ENCODE measurements at places on chromosomes 13 and 19.

DNA sequence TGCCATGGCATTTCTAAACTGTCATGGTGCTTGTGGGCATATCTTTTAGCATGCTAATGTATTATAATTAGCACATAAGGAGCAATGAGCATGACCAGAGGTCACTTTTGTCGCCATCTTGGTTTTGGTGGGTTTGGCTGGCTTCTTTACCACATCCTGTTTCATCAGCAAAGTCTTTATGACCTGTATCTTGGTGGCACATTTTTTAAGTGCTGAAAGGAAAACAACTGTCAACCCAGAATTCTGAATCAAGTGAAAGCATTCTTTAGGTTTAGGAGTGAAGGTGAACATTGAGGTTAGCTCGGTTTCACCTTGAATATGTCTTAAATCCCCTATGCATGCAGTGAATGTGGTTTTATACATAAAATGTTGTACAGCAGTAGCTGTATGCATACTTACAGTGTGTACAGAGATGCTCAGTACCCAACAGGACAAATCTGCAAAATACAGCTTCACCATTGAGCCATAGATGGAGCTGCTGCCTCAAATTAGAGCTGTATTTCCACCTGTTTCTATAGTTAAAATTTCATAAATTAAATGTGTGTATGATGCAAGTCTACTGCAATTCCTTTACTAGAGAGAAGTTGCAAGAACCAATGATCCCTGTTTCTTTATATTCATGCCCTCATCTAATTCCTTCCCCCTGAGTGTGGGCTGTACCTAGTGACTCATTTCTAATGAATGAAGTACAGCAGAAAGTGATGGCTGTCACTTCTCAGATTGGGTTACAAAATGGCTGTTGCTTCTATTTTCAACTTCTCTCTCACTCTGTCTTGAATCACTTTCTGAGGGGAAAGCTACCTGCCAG is 25.2 kb upstream of the IGSF23 start:
- DNase-seq: no peak

GRCh38 chr19:13262450-13262849 is 112.2 kb downstream of the IER2 start:
- DNase-seq: peak; percentile 19

- peak; percentile 58 for DNase-seq
Measured at GRCh38 chr13:75825161-75825560, 189.0 kb downstream of the LMO7 start.

DNA sequence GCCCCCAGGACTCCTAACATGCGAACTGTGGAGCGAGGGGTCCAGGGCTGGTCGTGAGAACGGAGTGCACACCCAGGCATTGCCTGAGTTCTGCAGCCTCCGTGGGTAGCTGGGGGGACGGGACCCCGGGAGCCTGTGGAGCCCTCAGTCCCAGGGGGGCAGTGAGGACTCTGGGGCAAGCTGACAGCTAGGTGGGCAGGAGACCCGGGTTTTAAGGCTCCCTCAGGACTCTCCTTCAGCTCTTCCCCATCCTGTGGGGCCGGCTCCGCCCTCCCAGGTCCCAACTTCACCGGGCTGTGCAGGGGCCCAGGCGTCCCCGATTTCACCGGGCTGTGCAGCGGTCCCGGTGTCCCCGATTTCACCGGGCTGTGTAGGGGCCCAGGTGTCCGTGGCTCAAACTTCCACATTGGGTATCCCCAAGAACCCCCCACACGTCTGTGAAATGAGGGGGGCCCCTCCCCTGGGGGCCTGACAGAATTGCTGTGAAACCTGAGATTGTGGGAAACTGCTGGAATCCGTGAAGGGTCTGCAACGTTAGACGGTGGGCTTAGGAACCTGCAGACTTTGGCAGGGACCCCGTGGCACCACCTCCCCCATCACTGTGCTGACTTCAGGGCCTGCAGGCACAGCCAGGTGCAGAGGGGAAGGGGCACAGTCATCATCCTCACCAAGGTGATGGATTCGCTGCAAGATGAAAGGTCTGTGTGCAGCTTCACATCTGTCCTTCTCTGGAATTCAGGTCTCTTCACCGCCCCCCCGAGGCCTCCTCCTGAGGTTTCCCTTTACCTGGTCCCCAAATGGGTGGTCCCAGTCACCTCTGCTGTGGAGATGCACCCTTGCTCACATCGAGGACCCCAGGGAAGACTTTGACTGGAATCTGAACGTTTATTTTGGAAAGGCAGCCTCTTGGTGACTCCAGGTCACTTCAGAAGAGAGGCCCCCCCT is 73.2 kb upstream of the MCF2L start:
- DNase-seq: no peak

GRCh38 chr13:80605011-80605410 is 264.1 kb upstream of the SPRY2 start:
- no peak for DNase-seq

- DNase-seq: no peak
Measured at GRCh38 chr19:1090731-1091543, 4.2 kb downstream of the POLR2E start.

DNA sequence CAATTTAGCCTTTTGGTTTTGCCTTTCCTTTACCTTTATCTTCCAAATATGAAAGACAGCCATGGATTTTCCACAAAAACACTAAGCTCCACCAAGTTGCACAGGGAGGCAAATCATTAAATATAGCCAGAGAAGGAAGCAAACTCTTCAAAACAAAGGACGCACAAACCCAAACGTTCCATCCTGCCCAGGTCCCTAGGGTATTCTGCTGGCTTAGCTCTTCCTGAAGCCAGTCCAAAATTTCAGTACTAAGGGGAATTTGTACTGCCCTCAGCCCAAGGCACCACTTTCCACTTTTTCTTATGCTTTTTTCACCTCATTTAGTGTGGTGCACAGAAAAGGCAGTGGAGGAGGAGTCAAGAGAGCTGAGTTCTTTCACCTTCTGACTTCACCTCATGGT is 169.9 kb downstream of the FLT1 start:
- DNase-seq: no peak

GRCh38 chr19:12985049-12985776 is 10.1 kb upstream of the NFIX start:
- peak; percentile 78 for DNase-seq

DNA sequence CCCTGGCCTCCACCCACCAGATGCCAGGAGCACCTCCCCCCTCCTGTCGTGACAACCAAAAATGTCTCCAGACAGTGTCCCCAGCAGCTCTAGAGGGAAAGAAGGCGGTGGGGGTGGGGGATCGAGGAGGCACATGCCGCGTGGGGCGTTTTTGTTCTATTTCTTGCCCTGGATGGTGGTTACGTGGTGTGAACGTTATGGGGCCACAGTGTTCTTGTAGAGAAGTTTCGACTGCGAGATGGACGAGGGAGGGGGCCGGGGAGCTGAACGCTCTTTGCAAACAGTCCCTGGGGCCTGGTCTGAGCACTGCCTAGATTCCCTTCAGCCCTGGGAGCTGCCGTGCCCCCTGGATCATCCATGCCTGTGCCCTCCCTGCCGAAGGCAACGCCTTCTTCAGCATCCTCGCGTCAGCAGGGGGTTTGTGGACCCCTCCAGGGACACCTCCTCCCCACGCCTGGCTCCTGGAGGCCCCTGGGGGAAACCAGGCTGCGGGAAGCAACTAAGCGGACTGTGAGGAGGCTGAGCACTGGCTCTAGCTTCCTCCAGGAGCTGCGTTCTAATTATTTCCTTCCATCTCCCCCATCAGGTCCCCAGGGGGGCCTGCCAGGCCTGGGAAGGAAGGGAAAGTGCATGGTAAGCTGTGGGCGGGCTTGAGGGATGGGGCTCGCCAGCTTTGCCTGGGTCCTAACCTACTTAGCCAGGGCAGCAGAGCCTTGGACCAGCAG is 131.5 kb downstream of the IER2 start:
- DNase-seq: no peak

DNA sequence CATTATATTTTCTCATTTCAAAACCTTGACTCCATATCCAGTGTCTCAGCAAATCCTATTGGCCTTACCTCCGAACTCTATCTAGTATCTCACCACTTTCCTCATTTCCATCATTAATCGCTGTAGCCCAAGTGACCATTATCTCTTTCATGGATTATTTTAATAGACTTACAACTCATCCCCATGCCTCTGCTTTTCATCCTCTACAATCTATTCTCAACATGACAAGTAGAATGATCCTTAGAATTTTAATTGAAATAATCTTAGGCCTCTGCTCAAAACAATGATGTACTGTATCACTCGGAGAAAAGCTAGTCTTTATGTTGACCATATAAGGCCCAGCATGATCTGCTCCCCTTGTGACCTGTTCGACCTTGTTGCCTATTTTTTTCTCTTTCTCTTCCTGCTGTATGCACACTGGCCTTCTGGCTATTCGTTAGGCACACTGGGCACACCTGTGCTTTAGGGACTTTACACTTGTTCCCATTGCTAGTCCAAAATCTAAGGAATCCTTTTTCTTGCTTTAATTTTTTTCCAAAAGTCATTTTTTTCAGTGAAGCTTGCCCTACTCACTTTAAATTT is 21.4 kb downstream of the DNAJC15 start:
- no peak for DNase-seq

DNA sequence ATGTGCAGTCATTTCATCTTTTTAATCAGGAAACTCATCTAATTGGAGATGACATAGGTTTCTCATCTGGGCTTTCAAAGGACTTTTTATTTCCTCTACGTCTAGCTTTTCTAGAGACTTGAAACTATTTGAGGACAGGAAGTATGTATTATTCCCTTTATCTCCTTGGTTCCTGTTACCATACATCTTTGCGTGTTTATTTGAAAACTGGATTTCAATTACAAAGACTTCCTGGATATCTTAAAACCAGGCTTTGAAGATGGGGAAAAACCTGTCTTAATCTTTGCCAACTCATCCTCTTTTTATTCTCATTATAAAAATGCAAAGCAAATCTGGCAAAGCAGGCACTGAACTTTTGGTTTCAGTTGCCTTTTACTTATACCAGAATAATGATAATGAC is 130.5 kb downstream of the LMO7 start:
- DNase-seq: no peak

DNA sequence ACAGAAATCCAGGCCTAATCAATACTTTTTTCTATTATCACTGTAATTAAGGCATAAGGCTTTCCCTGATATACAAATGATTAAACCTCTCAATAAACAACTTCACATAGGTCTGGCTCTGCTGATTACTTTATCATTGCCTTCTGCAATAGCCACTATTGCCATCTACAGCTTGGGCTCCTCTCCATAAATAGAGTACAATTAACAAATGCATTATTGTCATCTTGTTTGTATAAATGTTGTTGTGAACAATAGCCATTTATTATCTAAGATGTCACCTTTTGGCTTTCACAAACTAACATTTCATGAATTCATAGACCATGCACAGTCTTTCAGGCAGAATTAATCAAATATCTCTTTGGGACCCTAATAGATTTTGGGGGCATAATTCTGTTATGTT is 53.3 kb downstream of the NHLRC3 start:
- DNase-seq: no peak

GRCh38 chr13:95153647-95154412 is 147.4 kb downstream of the ABCC4 start:
- DNase-seq: peak; percentile 58

DNA sequence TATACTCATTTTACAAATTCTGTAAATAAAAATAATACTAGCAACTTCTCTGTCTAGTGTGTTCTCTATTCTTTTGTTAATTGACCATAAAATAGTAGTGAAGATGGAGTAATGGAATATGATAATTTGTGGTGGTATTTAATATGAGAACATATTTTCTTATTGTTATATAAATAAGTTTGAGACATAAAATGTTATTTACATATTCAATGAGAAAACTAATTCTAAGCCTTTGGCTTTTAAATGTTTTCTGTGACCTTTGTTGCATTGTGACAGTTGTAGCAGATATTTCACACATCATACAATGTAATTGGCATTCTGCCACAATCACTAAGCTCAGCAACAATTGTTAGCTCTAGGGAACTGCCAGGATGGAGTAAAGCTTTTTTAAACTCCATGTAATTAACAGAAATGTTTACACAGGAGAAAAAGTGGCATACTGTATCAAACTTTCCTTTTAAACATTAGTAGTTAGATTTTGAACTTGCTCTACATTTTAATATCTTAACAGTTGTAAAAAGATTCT is 562.1 kb upstream of the PCDH9 start:
- DNase-seq: peak; percentile 69

DNA sequence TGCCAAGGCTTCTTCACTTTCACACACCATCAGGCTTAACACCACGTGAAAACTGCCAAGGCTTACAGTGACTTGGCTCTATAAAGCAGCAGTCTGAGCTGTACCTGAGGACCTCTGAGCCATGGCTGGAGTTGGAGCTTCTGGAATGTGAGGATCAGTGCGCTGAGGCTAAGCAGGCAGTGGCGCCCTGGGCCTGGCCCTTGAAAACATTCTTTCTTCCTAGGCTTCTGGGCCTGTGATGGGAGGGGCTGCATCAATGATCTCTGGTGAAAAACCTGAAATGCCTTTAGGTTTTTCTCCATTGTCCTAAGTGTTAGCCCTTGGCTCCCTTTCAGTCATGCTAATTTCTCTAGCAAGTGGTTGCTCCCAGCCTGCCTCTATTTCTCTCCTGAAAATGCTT is 192.5 kb upstream of the PCDH20 start:
- DNase-seq: no peak

DNA sequence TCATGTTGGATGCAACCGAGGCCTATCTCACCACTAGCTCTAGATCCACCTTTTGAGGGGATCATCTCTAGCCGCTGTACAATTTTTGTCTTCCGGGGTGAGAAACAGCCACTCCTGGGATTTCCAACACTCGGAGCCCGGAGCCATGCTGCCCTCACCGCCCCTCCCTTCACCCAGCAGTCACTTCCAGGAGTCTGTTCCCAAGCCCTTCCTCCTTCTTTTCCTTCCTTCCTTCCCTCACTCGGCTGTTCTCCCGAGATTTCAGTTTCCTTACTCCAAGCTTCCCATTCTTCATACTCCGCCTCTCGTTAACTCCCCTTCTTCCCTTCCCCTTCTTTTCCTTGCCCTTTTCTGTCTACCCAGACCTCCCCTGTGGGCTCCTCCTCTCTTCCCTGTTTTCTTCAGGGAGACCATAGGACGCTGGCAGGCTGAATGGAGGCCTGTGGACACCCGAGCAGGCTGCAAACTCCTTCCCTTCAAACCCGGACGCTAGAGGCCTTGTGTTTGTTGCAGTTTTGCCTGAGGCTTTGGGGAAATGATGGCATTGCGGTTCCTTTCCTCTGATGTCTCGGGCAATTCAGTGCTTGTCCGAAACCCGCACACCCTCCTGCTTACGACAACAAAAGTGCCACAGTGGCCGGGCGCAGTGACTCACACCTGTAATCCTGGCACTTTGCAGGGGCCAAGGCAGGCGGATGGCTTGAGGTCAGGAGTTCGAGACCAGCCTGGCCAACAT is 96.0 kb downstream of the CAB39L start:
- no peak for DNase-seq

GRCh38 chr13:53089951-53090350 is 61.3 kb downstream of the OLFM4 start:
- no peak for DNase-seq

DNA sequence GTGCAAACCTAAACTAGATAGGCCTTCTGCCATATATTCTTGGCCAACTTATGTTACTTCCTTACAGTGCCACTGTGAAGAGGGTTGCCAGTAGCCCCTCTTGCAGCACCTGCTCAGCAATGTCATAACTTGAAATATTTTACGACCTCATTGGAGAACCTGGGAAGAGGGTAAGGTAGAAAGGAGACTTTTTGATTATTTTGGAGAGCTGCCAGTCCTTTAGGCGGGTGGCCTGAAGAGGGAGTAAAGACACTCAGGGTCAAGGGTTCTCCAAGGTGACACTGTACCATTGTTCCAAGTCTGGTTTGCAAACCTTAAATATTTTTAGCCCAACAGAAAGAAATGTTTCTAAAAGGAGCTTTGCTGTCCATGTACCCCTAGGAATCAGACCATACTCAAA is 118.3 kb downstream of the FLT1 start:
- no peak for DNase-seq

GRCh38 chr13:75841905-75842304 is 205.8 kb downstream of the LMO7 start:
- no peak for DNase-seq

- no peak for DNase-seq
Measured at GRCh38 chr13:99383511-99383921, 76.3 kb upstream of the GPR183 start.
